Sciatic nerve (tissue), 2 donors: ENCODE measurements at places on chromosomes 2 and 18. TPM values are rescaled to one million over a fixed set of nuclear protein-coding genes. Genes with fewer than 3 reads are reported as not detected.

The SOS1 gene
- total RNA-seq = 53.9 TPM

The TUBA3E gene
- not detected for total RNA-seq

The DLX2 gene
- 0.27 TPM for total RNA-seq

The SERPINB12 gene
- not detected for total RNA-seq

The AGFG1 gene
- total RNA-seq = 85.6 TPM

The THSD7B gene
- 9.4 TPM for total RNA-seq

The NCKAP5 gene
- total RNA-seq = 10.5 TPM

The RNF149 gene
- total RNA-seq = 80.7 TPM

The TPO gene
- 4.5 TPM for total RNA-seq

The RAB10 gene
- 104 TPM for total RNA-seq

The CAMKMT gene
- 11.9 TPM for total RNA-seq

The TMEM127 gene
- total RNA-seq = 33.5 TPM

The CYP27C1 gene
- 0.31 TPM for total RNA-seq

The DUSP19 gene
- total RNA-seq = 3.0 TPM

The CIB4 gene
- not detected for total RNA-seq

The GALNT13 gene
- total RNA-seq = 0.49 TPM

The LRATD1 gene
- 3.0 TPM for total RNA-seq

The COQ10B gene
- 19.1 TPM for total RNA-seq

The FBXO36 gene
- total RNA-seq = 3.2 TPM

The STRN gene
- total RNA-seq = 38.9 TPM

The GPR35 gene
- 3.2 TPM for total RNA-seq

The ADD2 gene
- total RNA-seq = 3.2 TPM

The UGT1A5 gene
- not detected for total RNA-seq

The CRYBA2 gene
- not detected for total RNA-seq

The SCN7A gene
- total RNA-seq = 109 TPM

The SLC40A1 gene
- 48.6 TPM for total RNA-seq

The TSN gene
- total RNA-seq = 53.0 TPM

The CAVIN2 gene
- total RNA-seq = 71.1 TPM

The RGPD4 gene
- total RNA-seq = 0.40 TPM

The THUMPD2 gene
- total RNA-seq = 17.8 TPM

The CDH19 gene
- total RNA-seq = 160 TPM

The GALNT5 gene
- 0.80 TPM for total RNA-seq

The CHRNG gene
- not detected for total RNA-seq

The GPR45 gene
- not detected for total RNA-seq

The OXER1 gene
- 2.8 TPM for total RNA-seq

The L3MBTL4 gene
- total RNA-seq = 8.7 TPM

The CTNNA2 gene
- total RNA-seq = 5.4 TPM

The SERPINB3 gene
- not detected for total RNA-seq

The TFCP2L1 gene
- total RNA-seq = 0.27 TPM

The SPEG gene
- total RNA-seq = 7.2 TPM

The IL36B gene
- total RNA-seq = not detected

The SERPINB13 gene
- total RNA-seq = not detected

The FBXO48 gene
- 2.1 TPM for total RNA-seq

The MATN3 gene
- total RNA-seq = 8.8 TPM
